ENCODE measurements at places on chromosomes 4 and X.

DNA sequence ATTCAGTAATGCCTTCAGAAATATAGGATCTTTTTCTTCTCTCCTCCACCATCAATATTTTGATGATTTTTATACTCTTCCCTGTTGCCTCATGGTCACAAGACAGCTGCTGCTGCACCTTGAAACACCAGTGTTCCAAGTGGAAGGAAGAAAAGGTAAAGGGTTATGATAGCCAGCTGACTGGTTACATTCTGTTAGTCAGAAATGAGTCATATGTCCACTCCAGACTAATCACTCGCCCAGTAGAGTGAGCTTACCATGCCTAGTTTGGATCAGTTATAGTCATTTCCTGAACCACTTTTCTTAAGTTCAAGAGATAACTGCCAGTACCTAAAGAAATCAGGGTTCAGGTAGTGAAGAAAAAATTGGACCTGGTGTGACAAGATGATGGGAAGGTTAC is 532.3 kb upstream of the SMIM31 start:
- no peak for DNase-seq

GRCh38 chrX:136210243-136210642 is 41.0 kb downstream of the MAP7D3 start:
- DNase-seq, result no peak

DNA sequence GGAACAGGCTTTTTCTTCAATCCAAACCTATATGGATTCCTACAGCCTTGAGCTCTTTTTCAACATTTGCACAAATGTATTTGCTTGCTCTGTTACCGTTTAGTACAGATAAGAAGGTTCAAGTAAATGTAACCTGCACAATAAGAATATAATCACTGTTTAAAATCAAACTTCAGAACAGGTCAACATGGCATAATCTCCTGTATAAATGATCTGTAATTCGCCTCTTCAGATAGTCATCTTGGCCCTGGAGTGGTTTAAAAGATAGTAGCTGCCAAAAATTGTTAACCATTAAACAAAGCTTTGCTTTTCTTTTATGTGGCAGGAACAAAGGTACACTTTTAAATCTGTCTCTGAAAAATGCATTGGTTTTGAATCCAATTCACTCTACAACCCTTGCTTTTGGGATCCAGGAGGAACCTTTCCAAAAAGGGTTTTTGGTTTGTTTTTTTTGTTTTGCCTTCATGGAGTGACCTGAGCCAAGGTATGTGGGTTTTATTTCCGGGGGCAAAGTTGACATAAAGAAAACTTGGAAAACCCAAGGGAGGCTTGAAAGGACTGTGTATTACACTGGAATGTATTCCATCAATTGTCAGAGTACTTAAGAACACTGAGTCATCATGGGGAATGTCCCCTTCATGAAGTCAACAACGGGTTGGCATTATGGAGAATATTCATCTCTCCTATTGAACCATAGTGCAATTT is 210.4 kb upstream of the HCCS start:
- no peak for DNase-seq

- no peak for DNase-seq
Measured at GRCh38 chrX:69185886-69186285, 20.6 kb upstream of the PJA1 start.

DNA sequence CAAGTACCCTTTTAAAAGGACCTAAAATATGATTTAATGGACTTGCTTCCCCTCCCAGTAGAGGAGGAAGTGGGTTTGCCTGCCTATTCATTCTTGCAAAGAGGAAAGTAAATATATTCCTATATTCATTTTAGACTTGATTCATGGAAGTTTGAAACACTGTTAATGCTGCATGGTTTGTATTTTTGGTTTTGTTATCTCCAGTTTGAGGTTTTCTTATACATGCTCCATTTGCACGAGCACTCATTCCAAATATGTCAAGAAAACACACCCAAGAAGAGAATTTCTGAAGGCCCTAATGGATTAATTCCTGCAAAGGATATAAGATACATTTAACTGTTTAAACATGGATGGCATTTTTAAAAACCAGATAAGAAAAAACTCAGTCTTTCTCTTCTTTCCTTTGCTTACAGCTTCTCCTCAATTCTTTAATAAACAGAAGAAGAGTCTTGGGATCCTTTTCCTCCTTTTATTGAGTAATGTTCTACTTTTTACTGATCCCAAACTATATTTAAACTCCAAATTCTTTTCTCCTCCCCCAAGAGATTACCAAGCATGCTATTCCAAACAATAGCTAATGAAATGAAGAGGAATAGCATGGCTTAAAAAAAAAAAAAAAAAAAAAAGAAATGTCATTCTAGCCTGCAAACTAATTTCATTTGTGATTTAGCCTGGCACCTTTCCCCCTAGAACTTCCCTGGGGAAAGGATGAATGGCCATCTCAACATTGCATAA is 54.6 kb upstream of the LDB2 start:
- DNase-seq, result no peak

- no peak for DNase-seq
Measured at GRCh38 chr4:173699841-173700475, 169.9 kb upstream of the HAND2 start.

DNA sequence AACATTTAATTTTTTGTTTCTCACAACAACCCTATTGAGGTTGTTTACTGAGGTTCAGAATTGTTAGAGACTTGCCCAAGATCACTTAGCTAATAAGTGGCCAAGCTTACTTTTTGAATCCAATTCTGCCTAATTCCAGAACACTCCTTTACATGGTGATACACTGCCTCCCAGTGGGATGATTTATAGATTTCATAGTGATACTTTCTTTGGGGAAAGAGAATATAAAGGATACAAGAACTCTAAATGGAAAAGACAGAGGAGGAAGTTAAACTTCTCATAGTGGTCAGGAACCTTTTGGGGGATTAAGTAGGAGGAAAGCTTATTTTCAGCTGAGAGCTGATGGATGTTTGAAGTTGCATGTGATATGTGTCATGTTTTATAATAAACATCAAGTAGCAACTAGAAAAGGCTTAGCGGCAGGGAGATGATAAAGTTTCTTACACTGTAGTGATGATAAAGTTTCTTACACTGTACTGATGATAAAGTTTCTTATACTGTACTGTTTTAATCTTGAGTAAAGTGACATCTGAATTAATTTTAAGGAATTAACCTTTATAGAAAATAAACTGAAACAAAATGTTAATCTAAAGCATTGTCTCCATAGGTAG is 15.3 kb downstream of the STAG2 start:
- DNase-seq, result peak; percentile 2

GRCh38 chr4:115562506-115562905 is 449.1 kb upstream of the NDST4 start:
- no peak for DNase-seq

GRCh38 chrX:109441266-109441665 is 40.6 kb downstream of the GUCY2F start:
- DNase-seq, result no peak

GRCh38 chr4:152189451-152190179 is 346.3 kb downstream of the FBXW7 start:
- DNase-seq, result no peak

DNA sequence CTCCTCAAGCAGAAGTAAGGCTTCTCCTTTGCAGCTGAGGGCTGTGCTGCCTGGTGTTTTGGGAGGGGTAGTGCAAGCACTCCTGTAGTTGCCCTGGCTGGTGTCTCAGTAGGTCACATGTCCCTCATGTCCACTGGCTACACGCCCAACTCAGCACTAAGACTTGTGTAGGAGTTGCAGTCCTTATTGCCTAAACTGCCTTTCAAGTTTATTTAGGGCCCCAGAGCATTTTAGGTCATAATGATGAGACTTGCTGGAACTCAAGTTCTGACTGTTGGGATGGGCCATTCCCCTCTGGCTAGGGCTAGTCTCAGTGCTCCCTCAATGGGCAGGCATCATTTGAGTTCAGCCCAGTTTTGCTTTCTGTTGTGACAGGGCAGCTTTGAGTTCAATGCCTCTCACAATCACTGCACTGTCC is 44.1 kb downstream of the PPM1K start:
- no peak for DNase-seq

DNA sequence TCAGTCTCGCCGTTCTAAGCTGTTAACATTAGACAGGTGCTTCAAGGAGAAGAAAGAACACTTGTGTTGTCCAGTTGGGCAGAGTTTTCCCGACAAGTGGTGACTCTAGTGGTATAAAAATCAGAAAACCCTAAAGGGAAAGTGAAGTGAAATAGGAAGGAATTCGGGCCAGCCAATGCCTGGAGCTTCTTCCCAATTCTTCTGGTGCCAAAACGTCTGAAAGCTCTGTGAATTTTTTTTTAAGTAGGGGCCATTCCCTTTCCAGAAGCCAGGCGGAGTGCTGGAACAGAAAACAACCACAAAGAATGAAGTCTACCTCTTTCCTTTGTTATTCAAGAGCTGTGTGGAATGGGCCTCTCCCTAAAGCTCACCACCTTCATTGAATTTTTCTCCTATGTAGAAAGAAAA is 43.1 kb upstream of the PPARGC1A start:
- no peak for DNase-seq

DNA sequence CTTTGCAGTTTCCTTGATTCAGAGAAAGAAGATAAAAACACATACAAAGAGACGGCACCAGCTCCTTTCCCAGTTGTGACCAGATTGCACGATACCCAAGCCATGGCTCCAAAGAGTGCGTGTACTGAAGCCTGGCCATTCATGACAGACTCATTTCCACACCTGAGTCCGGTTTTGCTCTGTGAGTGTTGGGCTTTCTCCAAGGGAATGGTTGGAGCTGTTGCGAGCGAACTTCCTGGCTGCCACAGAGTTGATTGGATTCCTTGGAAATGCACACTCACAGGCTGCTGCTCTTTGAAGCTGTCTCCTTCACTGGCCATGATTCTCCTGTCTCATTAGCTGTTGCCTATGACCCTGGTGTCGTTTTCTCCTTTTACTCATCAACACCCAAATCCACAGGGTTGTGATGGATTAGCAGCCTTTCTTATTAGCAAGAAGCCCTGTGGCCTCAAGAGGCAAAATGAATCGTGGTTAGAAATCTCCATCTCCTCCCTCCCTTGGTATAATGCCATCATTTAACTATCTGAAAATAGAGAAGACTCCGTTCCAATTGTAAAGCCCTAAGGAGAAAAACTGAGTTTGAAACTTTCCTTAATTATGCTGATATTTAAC is 43.9 kb upstream of the BBS12 start:
- DNase-seq, result no peak

DNA sequence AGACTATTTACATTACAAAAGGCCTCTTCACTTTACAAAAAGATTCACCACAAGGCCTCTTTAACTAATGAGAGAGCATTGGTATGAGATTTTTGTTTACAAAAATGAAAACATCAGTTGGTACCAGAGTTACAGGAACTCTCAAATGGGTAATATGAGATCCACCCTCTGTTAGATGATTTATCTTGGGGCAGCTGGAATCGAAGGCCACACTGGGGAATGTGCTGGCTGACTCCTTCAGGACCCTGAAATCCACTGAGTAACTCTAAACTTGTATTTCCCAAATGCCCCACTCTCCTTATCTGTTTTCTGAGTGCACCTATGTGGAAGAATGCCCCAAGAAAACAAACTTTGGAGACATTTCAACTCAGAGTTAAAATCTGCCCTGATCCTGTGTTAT is 232.9 kb upstream of the F9 start:
- DNase-seq, result no peak

DNA sequence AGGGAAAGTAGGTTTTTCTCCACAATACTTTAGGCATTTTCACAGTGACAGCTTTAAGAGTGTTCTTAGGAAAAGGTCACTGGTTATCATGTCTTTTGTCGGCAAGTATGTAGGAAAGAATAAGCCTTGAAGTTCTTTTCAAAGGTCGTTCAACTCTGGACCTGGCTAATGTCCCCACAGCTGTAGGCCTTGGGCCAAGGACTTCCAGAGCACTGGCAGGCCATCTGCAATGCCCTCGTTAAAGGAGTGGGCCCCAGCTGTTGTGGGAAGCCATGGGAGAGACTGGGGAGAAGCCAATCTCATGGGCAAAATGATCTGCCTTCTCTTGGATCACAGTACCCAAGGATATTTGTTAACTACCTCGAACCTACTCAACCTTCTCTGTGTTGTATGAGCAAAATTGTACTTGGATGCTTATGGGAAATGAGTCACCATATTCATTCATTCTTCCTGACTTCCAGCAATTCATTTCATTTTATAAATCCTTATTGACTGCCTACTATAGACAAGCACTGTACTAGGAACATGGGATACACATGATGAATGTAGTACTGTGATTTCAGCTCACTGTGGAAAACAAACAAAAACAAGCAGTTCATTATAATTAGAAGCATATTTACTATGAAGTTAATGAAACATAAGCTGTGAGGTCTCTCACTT is 141.1 kb upstream of the KIT start:
- DNase-seq, result no peak

GRCh38 chr4:8644966-8645752 is 52.6 kb downstream of the CPZ start:
- DNase-seq, result no peak

DNA sequence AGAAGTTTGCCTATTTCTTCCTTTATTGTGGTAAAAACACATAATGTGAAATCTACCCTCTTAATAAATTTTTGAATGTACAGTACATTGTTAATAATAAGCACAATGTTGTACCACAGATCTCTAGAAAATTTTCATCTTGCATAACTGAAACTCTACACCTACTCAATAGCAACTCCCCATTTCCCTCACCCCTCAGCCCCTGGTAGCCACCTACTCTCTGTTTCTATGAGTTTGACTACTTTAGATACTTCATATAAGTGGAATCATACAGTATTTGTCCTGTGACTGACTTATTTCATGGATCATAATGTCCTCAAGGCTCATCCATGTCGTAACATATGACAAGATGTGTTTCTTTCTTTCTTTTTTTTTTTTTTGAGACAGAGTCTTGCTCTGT is 446.4 kb downstream of the RPA4 start:
- DNase-seq, result no peak

DNA sequence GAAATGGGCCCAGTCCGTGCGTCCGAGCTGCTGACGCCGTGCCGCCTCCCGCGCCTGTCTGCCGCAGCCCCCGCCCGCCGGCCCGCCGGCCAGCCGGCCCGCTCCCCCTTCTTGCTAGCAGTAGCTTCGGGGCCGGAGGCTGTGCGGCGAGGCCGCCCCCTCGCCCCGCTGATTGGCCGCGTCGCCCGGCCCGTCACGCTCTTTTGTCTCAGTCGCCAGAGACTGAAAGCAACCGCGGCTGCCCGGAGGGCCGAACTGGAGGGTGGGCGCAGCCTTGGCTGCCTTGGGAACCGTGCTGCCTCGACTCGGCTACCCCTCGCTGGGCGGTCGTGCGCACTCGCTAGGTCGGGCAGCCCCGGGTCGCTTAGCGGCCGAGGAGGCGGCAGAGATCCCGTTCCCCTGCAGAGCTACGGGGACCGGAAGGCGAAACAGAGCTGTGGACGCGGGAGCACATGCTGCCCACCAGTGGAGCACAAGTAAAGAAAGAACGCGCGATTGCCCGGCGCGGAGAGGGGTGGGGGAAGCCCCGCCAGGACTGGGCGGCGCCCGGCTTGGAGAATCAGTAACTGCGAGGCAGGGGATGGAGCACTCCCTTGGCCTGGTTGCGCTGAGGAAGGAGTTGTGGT is at the start of gene ZCCHC18:
ZCCHC18 (plus strand) TSS at position 198 of the 626 bp plus-strand sequence. CDS start 1,589 bp downstream, outside the sequence.
- no peak for DNase-seq

GRCh38 chrX:38004046-38004445 is 2.3 kb upstream of the SYTL5 start:
- DNase-seq, result no peak

- no peak for DNase-seq
Measured at GRCh38 chr4:113971706-113972360, 7.6 kb downstream of the ARSJ start.

- no peak for DNase-seq
Measured at GRCh38 chrX:75547783-75548182, 24.9 kb upstream of the ZDHHC15 start.

Measured in amniotic stem cell (primary cell).